Neural cell (in vitro differentiated cells): ENCODE measurements at places on chromosomes 1 and 21. TPM values are rescaled to one million over a fixed set of nuclear protein-coding genes. Genes with fewer than 3 reads are reported as not detected.

ZNF593OS gene
- polyA plus RNA-seq: not detected in 2 replicates

CLCN6 gene
- 12.5 and 15.6 TPM in 2 replicates for polyA plus RNA-seq

TSTD1 gene
- 59.6 and 63.5 TPM in 2 replicates for polyA plus RNA-seq

BMP8A gene
- polyA plus RNA-seq: 0.62 TPM in 1 of 2 replicates, not detected in the other

CFHR2 gene
- polyA plus RNA-seq: not detected in 2 replicates

ORC1 gene
- polyA plus RNA-seq: 0.48 and 0.64 TPM in 2 replicates

PTPN22 gene
- polyA plus RNA-seq: 0.72 and 0.92 TPM in 2 replicates

ANKRD34A gene
- polyA plus RNA-seq: 0.16 and 1.7 TPM in 2 replicates

CRYAA gene
- not detected in 2 replicates for polyA plus RNA-seq

OR2T33 gene
- polyA plus RNA-seq: not detected in 2 replicates

TRIM17 gene
- polyA plus RNA-seq: 0.14 TPM in 1 of 2 replicates, not detected in the other

CD53 gene
- not detected in 2 replicates for polyA plus RNA-seq

CFHR1 gene
- not detected in 2 replicates for polyA plus RNA-seq

VSIG8 gene
- polyA plus RNA-seq: 0.37 TPM in 1 of 2 replicates, not detected in the other

ST6GALNAC3 gene
- polyA plus RNA-seq: 2.8 and 3.6 TPM in 2 replicates

IBA57 gene
- 5.5 TPM in 2 replicates for polyA plus RNA-seq

KRTAP21-2 gene
- polyA plus RNA-seq: not detected in 2 replicates

NRAS gene
- polyA plus RNA-seq: 44.5 and 56.5 TPM in 2 replicates

ADGRL2 gene
- polyA plus RNA-seq: 162 and 190 TPM in 2 replicates

PTP4A2 gene
- 177 and 250 TPM in 2 replicates for polyA plus RNA-seq

PLXNA2 gene
- polyA plus RNA-seq: 30.6 and 48.6 TPM in 2 replicates

HSD3B1 gene
- polyA plus RNA-seq: not detected in 2 replicates

GBP5 gene
- polyA plus RNA-seq: not detected in 2 replicates

AGT gene
- not detected in 2 replicates for polyA plus RNA-seq

DCST2 gene
- polyA plus RNA-seq: 0.76 and 1.8 TPM in 2 replicates

RPE65 gene
- 0.16 TPM in 1 of 2 replicates, not detected in the other for polyA plus RNA-seq

RGSL1 gene
- not detected in 2 replicates for polyA plus RNA-seq

TRNP1 gene
- 11.0 and 17.2 TPM in 2 replicates for polyA plus RNA-seq

OR10K1 gene
- polyA plus RNA-seq: not detected in 2 replicates

OR2C3 gene
- not detected in 2 replicates for polyA plus RNA-seq

CDKN2C gene
- 0.25 TPM in 1 of 2 replicates, not detected in the other for polyA plus RNA-seq

CD164L2 gene
- polyA plus RNA-seq: not detected in 2 replicates

PRMT6 gene
- polyA plus RNA-seq: 19.0 and 19.1 TPM in 2 replicates

NID1 gene
- polyA plus RNA-seq: 0.04 and 0.10 TPM in 2 replicates

ASTN1 gene
- 33.4 and 37.9 TPM in 2 replicates for polyA plus RNA-seq

LIPI gene
- not detected in 2 replicates for polyA plus RNA-seq

COL24A1 gene
- polyA plus RNA-seq: 0.19 and 1.1 TPM in 2 replicates

CCDC27 gene
- not detected in 2 replicates for polyA plus RNA-seq

SPATA45 gene
- 1.8 TPM in 1 of 2 replicates, not detected in the other for polyA plus RNA-seq

LPGAT1 gene
- polyA plus RNA-seq: 51.0 and 53.1 TPM in 2 replicates

PODN gene
- polyA plus RNA-seq: 0.07 and 0.20 TPM in 2 replicates

AXDND1 gene
- 1.1 and 1.6 TPM in 2 replicates for polyA plus RNA-seq

CA6 gene
- polyA plus RNA-seq: not detected in 2 replicates
